MCF 10A (cell line): ENCODE measurements at places on chromosomes 1 and 21.

GRCh38 chr21:33237486-33237885, 7.7 kb downstream of the IFNAR2 start:
- DNase-seq: no peak

DNA sequence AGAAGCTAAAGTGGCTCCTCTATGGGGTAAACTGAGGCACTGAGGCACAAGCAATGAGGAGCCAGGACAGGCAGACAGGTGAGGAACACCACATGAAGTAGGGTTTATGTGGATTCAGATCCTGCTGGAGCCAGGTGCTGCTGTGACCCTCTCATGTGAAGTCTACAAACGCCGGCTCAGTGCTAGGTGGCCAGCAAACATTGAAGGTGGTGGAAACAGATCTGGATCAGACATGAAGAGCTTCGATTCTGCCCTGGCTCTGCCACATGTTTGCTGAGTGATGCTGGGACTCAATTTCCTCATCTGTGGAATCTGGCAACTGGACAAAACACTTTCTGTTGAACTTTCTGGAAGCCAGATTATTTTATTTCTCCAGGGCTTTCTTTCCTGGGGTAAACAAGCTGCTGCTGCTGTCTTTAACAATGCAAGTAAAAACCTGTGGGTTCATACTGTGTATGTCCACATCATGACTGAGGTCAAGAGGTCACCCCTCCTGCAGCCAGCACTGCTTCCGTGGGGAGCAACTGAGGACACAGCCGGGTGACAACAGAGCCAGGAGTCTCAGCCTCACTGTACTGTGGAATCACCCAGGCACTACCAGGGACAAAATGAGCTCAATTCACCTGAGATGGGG, 33.3 kb downstream of the HMGB4 start:
- DNase-seq: no peak

GRCh38 chr1:116411784-116412479, 38.9 kb downstream of the ATP1A1 start:
- DNase-seq: no peak

DNA sequence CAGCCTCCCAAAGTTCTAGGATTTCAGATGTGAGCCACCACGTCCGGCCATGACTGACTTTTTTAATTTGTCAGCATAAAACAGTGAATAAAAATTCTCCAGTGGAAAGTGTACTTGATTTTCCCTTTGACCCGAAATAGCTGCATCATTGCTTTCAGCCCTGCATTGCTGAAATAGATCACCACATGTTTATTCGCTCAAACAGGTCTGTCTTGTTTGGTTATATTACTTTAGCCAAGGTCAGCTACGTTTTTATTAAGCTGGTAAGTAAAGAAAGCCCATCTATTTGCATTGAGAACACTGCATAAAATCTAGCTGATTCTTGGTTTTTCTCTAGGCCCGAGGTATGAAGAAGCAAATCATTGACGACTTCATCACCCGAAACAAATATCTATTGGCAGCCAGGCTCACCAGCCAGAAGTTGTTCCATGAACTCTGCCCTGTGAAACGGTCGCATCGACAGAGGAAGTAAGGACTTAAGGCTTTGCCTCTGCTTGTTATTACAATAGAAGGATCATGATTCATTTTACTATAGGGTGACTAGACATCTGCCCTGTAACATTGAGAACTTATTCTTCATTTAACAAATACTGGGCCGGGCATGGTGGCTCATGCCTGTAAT, 25.6 kb downstream of the AGMAT start:
- DNase-seq: no peak

GRCh38 chr1:216554934-216555333, 131.7 kb upstream of the USH2A start:
- no peak for DNase-seq

GRCh38 chr1:184545601-184546000, 158.8 kb downstream of the C1orf21 start:
- peak; percentile 83 for DNase-seq

GRCh38 chr21:34819357-34819999, 150.7 kb downstream of the CLIC6 start:
- DNase-seq: no peak

- peak; percentile 51 for DNase-seq
Observed at GRCh38 chr1:1614204-1614953, 921 bp upstream of the MIB2 start.

DNA sequence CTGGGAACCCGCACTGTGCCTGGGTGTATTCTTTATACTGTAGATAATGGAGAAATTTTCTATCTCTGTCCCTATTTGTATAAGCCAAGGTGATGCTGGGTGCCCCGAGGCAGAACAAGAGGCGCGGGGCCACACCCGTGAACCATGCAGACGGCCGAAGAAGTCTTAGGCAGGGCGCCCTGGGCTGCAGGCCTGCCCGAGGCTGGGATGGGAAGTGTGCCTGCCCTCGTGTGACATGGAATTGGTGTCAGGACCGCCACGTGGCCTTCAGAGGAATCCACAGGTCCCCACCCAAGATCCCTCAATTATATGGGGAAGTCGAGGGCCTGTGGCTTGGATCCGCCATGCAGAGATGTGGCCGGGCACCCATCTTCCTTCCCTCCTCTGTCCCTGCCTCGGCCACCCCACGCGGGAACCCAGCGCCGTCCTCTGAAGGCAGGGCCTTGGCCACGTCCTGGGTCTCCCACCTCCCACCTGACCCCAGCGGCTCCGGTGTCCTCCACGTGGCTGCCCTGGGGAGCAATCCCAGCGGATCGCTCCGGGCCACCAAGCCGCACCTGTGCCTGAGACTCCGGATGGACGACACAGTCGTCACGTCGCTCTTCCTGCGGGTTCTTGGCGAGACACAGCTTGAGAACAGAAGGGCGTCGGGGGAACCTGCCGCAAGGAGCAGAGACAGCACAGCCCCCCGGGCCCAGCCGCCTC, 19.9 kb upstream of the ARHGEF16 start:
- no peak for DNase-seq

DNA sequence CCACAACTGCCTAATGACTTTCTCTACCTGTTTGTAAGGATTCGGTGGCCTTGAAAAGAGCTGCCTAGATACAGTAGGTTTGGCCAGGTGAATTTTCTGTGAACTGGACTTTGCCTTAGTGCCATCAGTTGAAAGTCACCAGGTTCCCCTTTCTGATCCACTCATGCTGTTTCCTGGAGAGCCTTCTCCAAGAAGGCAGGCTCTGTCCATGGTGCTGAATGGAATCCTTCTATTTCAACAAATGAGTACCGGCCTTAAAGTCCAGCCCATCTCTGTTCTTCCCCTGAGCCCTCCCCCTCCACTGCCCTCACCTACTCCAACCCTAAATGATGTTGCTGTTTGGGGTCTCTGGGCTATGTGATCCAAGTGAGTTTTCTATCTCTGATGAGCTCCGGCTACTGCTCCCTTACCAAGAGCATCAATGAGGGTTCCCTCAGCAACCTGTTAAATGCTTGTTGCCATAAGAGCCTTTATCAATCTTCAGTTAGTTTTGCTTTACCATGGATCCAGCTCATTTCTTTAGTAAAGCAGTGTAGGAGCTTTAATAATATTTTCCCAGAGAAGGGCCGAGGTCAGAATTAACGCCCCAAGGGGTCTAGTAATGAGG, 500.4 kb downstream of the PTPRU start:
- DNase-seq: peak; percentile 72

DNA sequence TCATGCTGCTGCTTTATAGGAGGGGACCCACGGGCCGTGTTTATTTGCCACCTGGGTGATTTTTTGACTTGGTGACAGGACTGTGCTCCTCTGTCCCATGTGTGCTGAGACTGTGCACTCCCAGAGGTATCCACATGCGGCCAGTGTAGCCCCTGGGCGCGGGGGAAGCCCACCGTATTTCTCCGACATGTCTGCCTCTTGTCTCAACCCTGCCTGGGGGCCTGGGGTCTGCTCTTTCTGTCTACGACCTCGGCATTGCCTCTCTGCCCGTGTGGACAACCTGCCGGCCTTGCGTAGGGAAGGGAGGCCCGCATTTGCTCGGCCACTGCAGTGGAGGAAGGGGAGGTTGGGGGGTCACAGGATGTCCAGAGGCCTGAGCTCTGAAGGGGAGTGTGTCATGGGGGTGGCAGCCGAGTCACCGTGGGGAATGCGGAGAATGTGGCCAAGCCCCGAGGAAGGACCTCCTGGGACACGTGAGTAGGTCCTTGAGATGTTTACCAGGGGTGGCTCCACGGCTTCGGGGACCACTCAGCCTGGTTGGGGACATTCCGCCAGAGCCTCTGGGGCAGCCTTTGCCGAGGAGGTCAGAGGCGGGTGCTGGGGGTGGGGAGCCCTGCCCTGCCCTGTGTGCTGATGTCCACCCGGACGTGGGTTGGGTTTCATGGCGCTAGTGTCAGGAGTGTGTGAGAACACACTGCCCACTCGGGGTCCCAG, 11.0 kb downstream of the PRKCZ start:
- DNase-seq: no peak

- no peak for DNase-seq
Observed at GRCh38 chr1:76939050-76939816, 72.0 kb downstream of the ST6GALNAC5 start.

DNA sequence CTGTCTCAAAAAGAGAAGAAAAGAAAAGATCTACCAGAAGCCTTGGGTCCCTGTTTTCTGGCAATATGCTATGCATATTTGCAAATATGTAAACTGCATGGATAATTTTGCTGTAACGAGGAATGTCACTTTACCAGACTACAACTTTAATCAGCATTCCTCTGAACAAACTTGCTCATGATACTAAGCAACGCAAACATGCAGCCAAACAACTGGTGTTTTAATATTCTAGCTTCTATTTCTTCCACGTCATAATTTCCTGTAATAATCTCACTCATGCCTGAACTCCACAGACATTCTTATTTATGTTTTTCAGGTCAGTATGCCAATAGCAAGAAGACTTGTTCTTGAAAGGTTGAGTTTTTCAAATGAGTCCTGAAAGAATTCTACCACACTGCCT, 114.1 kb downstream of the SIM2 start:
- no peak for DNase-seq

DNA sequence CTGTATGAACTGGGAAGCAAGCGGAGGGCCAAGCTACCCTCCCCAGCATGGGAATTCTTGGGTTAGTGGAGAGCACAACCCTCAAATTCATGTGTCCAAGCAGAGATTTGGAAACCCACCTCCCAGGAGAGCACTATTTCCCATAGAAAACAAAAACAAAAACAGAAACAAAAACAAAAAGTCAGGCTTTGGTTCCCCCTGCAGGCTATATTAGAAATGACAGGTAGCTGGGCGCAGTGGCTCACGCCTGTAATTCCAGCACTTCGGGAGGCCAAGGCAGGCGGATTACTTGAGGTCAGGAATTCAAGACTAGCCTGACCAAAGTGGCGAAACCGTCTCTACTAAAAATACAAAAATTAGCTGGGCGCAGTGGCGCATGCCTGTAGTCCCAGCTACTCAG, 10.8 kb downstream of the MINDY1 start:
- DNase-seq: peak; percentile 56

DNA sequence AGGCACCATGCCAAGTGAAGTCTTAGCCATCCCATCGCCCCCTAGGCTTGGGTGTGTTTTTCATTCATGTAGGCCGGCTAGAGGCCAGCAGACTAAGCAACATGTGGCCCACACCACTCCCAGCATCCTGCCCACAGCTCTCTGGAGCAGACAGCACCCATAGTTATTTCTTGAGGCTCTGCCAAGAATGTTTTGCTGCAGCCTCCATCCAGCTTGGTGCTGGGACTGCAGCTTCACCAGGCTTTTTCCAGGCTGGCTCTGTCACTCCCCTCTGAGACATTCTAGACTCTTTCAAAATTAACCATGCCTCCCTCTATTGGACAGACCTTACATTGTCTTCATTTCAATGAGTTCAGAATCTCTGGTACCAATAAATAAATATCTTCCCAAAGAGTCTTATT, 104.2 kb downstream of the DUSP10 start:
- peak; percentile 28 for DNase-seq

DNA sequence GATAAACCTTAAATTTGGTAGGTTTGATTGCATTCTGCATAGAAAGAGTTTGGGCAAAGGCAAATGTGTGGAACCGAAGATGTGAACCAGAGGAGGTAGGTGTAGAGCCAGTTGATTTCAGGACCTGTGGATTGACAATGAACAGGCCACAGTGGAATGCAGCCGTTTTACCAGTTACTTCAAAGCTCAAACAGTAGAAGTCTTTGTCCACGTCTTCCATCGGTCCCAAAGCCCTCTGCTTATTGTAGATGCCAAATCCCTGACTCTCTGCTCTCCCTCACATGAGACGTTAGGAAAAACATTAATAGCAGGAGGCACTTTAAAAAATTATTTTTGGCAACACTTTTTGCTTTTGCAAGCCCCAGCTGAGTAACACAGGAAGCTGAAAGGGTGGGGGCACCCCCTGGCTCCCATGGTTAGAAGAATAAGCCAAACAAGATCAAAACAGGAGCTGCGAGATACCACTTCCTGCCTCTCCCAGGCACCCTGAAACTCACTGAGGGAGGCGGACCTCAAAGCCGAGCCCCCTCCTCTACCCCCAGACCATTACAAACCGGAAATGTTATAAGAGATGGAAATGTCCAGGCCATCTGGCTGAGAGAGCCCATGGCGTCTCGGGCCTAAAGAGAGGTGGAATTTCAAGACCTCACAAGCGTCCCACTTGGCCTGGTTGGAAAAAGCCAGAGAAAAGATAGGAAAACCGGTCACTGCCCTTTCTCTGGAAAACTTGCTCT, 13.5 kb downstream of the TRAF3IP3 start:
- peak; percentile 97 for DNase-seq

DNA sequence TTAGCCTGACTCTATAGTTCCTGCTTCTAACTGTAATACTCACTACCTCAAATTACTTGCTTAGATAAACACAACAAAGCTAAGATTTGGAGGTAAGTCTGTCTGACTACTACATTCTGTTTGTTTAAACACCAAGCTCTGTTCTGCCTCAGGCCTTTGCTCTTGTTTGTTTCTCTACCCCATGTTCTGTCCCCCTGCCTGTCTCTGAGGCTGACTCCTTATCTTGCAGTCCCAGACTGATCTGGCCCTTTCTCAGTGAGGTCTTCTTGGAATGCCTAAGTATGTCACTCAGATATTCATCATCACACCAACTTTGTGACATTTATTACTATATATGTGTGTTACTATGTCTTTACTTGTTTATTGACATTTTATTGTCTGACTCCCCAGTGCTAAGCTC, 425.5 kb downstream of the LMO4 start:
- DNase-seq: no peak

- DNase-seq: no peak
Observed at GRCh38 chr1:229158927-229159326, 112.0 kb upstream of the RAB4A start.

GRCh38 chr1:7702365-7702764, 68.7 kb upstream of the VAMP3 start:
- no peak for DNase-seq

DNA sequence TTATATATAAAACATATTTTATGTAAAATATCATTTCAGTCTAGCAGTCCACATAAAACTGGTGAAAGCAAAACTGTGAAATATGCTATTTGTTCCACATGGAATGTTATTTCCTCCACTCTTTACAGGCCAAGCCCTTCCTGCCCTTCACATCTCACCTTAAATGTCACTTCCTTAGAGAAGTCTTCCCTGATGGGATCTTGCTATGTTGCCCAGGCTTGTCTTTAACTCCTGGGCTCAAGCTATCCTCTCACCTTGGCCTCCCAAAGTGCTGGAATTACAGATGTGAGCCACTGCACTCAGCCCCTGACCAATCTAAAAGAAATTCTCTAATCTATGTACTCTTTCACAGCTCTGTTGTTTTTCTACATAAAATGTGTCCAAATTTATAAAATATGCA, 2.3 kb upstream of the GPR161 start:
- no peak for DNase-seq
